Activated naive CD4-positive, alpha-beta T cell treated with anti-CD3 and anti-CD28 coated beads for 36 hours (primary cell): ENCODE measurements at places on chromosomes 16 and 17. TPM values are rescaled to one million over a fixed set of nuclear protein-coding genes. Genes with fewer than 3 reads are reported as not detected.

The CEP20 gene
- 57.0 TPM for total RNA-seq

GRCh38 chr16:66430214-66430613 is 3.1 kb downstream of the BEAN1 start:
- H3K27me3 ChIP-seq = peaks cover 50% of the 10 kb centered on the region
- no peak overlapping the region for H3K4me3 ChIP-seq
- no peak overlapping the region for H3K27ac ChIP-seq
- no peak for DNase-seq
- H3K4me1 ChIP-seq = peaks cover 4% of the 10 kb centered on the region

GRCh38 chr17:72193391-72194106 is 72.7 kb downstream of the SOX9 start:
- DNase-seq = no peak
- no peaks in the 10 kb centered on the region for H3K27me3 ChIP-seq
- no peak overlapping the region for H3K4me3 ChIP-seq
- no peaks in the 10 kb centered on the region for H3K36me3 ChIP-seq
- no peak overlapping the region for H3K27ac ChIP-seq

- H3K27me3 ChIP-seq = peaks cover 2% of the 10 kb centered on the region
- H3K27ac ChIP-seq = no peak overlapping the region
- DNase-seq = no peak
- no peak overlapping the region for H3K4me3 ChIP-seq
- H3K36me3 ChIP-seq = no peaks in the 10 kb centered on the region
- no peaks in the 10 kb centered on the region for H3K4me1 ChIP-seq
Measured at GRCh38 chr16:84391151-84392030, 23.1 kb downstream of the ATP2C2 start.

GRCh38 chr16:77359065-77359502 is 75.8 kb downstream of the ADAMTS18 start:
- no peaks in the 10 kb centered on the region for H3K4me1 ChIP-seq
- H3K36me3 ChIP-seq = no peaks in the 10 kb centered on the region
- H3K27me3 ChIP-seq = peaks cover 17% of the 10 kb centered on the region
- no peak overlapping the region for H3K4me3 ChIP-seq
- H3K27ac ChIP-seq = no peak overlapping the region
